GM12865 (cell line): ENCODE measurements at places on chromosomes 6 and 20.
A peak's percentile ranks its signal among the peaks of the same experiment; 100 is the strongest.

GRCh38 chr20:32281711-32282110 is 4.3 kb downstream of the KIF3B start:
- DNase-seq: peak; percentile 7

DNA sequence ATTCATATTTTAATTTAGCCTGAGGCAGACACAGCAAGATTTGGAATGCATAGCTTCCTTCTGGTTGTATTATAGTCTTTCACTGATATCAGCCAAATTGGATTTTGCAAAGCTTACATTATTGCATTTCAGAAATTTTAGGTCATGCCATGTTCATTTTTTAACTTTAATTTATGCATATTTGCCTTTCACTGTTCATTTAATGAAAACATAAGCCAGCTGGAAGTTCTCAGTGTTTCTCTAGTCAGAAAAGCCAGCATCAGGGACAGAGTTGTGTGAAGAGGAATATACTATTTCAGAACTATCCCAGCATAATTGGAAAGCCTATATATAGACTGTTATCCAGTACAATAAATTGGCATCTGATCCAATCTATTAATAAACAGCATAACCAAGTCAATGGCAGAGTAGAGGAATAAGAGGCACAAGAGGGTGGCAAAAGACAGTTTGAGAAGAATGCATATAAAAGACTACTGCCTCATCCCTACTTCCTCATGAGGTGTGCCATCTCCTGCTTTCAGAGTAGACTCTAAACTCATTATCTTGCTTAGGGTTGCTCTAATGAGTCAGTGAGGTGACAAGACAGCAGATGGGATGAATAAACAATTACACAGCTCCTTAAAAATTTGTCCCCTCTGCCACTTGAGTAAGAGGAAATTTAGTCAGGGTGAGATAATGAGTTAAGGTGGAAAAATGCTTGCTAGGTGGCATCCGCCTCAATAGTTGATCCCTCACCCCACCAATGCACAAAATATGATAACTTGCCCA is 159.8 kb upstream of the HCRTR2 start:
- DNase-seq: no peak

GRCh38 chr20:33947709-33948295 is 45.9 kb upstream of the RALY start:
- DNase-seq: peak; percentile 64

DNA sequence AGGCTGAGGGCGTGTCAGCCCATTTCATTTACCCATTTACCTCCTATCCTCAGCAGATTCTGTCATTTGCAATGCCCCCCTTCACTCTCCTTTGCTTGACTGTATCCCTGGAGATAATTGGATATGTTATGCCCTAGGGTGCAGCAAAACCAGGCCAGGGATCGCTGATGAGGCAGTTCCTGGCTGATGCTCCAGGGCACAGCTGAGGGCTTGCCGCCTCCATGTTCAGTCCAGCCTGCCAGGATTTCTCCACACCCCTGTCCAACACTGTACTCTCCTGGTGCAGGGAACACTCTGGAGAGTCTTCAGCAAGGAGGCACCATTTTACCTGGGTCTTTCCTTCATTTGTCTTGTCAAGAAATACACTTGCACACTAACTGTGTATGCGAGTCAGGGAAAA is 532.1 kb upstream of the CHD6 start:
- DNase-seq: no peak

- DNase-seq: no peak
Measured at GRCh38 chr20:63061771-63062100, 55.0 kb upstream of the BHLHE23 start.

GRCh38 chr20:44805979-44806620 is 4.2 kb downstream of the RIMS4 start:
- DNase-seq: peak; percentile 3

GRCh38 chr6:11595903-11596302 is 58.4 kb downstream of the TMEM170B start:
- peak; percentile 18 for DNase-seq

DNA sequence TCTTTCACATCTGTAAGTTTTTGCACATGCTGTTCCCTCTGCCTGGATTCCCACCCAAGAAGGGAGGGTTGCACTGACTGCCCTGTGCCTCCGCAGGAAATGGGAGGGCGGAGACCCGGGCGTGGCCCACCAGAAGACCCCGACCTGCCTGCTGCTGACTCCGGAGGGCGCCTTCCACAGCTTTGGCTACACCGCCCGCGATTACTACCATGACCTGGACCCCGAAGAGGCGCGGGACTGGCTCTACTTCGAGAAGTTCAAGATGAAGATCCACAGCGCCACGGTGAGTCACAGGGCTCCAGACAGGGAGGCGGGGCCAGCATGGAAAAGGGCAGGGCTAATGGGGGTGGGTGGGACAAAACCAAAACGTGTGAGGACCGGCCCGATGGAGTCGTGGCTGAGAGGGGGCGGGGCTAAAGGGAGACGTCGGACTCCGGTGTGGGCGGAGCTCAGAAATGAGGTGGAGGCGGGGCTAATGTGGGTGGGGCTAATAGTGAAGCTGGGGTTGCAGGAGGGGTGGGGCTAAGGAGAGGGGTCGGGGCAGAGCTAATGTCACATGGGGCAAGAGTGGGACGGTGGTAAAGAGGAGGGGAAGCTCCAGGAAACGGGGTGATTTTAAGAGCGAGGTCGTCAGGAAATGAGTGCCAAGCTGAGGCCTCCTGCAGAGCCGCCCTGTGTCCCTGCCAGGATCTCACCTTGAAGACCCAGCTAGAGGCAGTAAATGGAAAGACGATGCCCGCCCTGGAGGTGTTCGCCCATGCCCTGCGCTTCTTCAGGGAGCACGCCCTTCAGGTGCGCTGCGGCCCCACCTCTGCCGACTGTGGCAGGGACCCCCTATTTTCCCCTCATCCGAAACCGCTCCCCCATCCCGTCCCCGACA is 12.6 kb downstream of the HSPA12B start:
- peak; percentile 57 for DNase-seq

DNA sequence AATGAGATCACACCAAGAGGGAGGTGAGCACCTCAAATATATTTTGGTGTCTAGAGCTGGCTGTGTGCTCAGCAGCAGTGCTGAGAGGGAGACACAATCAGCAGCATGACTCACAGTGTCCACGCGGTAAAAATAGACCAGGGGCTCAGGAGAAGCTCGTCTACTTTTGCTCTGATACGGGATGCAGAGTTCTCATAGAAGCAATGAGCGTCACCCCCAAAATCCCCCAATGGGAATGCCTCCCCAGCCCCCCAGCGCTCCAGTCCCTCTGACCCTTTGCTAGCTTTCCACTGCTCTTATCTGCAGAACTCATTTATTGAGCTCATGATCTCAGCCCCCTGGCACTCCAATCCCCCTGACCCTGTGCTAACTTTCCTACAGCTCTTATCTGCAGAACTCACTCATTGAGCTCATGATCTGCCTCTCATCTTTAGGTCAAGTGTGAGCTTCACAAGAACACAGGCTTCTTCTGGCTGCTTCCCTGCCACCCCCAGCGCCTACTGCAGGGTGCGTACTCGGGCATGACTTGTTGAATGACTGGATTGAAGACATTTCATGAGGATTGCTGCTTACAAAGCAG is 34.0 kb downstream of the SYNDIG1 start:
- no peak for DNase-seq

DNA sequence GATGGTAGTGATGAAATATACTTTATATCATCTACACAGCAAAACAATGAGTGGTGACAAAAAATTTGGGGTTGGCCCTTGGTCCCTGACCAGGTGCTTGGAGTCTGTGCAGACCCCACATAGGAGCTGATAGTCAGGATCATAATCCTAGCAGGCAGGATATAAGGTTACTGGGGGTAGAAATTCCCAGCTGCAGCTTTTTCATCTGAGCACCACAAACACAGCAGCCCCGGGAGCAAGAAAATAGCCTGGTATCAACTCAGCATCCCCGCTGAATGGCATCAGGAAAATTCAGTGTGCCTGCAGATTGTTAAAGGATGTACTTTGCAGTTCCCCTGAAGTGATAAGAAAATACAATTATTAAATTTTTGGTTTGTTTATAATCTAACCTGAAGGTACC is 27.8 kb upstream of the RPL7L1 start:
- no peak for DNase-seq

DNA sequence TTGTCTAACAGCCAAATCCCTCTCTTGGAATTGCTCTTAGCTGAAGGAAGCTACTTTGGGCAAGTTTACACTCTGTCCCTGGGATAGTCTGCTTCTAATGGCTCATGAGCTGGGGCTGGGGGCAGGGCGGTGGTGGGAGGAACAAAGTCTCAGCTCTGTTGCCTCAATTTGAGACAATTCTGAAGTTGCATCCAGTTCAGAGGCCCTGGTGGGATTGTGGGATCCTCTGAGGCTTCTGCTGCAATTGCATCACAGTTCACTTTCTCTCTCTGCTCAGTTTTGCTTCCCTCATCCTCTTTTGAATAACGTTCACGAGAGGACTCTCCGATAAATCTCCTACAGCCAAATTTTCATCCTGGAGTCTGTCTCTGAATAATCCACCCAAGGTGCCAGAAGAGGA is 440.6 kb upstream of the SLC35B3 start:
- DNase-seq: no peak

GRCh38 chr6:169984181-169985120 is 233.0 kb downstream of the ERMARD start:
- DNase-seq: no peak

- DNase-seq: no peak
Measured at GRCh38 chr6:152920016-152920415, 62.8 kb downstream of the FBXO5 start.

DNA sequence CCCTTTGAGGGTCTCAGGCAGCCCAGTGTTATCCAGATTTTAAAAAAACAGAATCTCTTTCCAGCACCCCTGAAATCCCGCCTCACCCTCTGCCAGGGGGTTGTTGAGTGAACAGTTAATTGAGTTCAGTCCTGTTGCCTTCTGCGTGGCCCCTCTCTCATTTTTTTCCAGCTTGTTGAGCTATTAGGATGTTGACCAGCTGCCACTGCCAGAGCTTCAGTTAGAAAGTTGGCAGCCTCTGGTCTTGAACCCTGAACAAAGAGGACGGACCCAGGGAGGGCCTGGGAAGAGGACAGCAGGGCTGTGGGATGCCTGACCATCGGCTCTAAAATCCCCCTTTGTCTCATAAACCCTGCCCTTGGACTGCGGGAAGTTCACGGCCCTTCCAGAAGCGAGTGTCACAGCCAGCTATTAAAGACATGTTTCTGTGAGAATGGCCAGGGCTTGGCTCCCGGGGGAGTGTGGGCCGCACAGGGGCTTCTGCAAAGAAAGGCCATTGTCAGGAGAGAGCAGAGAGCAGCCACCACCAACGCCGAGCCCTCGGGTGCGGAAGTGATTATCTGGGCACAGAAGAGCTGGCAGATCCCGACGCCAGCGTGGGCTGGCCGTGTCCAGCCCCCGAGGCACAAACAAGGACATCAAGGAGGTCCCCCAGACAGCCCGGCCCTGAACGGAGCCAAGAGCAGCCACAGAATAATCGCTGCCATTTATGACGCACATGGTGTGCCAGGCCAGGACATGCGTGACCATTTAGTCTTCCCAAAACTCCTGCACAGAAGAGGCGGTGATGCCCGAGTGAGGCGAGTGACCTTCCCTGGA is 189.0 kb downstream of the ANKRD60 start:
- DNase-seq: no peak

DNA sequence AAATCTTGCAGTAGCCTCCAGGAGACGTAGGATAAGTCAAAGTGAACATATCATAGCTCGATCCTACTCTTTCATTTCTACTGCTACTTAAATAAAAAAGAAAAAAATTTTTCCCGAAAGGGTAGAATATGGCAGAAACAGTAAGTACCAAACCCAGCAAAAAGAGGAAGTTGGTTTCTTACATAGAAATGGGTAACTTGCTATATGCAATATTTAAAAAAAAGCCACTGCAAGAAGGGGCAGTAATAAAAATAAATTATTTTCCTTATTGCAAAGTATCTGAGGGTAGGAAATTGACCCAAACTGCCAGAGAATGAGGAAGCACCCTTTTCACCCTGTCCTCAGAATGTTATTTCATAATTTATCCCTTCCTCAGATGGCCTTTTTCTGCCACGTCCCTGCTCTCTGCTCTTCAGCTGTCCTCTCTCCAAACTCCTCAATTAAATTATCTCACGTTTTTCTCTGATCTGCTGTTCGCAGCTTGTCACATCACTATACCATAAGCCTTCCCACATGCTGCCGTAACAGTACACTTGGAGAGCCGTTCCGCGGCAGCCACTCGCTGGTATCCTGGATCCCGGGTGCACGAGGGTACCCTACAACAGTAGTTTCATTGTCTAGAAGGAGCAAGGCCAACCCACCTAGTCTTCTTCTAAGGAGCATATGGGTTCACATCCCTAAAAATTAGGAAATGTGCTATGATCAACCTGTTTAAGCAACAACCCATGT is 149.6 kb downstream of the BACH2 start:
- no peak for DNase-seq

GRCh38 chr20:10696650-10697049 is 22.9 kb upstream of the JAG1 start:
- peak; percentile 62 for DNase-seq

DNA sequence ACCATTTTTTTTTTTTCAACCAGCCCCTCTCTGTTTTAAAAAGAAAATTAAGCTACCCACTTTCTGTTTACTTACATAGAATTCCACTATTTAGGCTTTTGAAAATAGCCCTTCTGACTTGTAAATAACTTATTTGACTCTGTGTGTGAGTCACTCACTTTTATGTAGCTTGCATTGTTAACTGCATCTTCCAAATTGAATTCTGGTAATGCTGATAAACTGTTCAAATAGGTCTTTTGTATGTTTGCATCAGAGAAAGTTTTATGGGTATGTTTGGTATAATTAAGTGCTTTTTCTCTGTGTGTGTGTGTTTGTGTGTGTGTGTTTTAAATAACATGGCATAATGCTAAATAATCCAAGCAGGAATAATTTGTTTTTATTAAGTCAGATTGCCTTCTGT is 360.1 kb downstream of the PLCB1 start:
- no peak for DNase-seq

DNA sequence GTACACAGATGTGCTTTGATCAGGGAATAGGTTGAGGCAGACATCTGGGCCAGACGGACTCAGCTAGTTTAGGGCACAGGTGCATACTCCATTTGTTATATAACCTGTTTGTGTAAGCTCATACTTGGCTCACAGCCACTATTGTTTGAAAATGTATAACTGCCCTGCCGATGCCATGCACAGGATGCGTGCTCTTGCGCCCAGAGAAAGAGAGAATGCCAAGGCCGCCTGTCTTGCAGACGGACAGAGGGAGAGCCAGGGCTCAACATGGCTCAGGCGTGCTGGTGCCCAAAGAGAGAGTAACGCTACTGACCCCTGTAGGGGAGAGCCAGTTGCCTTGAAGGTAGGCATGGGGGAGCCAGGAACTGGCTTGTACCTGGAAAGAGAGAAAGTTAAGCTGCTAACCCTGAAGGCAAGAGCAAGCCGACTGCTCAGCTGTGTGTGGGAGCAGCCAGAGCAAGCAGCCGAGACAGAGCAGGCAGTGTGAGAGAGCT is 57.7 kb downstream of the FAM229B start:
- DNase-seq: no peak

GRCh38 chr6:47007657-47008396 is 34.3 kb downstream of the ADGRF1 start:
- DNase-seq: no peak

DNA sequence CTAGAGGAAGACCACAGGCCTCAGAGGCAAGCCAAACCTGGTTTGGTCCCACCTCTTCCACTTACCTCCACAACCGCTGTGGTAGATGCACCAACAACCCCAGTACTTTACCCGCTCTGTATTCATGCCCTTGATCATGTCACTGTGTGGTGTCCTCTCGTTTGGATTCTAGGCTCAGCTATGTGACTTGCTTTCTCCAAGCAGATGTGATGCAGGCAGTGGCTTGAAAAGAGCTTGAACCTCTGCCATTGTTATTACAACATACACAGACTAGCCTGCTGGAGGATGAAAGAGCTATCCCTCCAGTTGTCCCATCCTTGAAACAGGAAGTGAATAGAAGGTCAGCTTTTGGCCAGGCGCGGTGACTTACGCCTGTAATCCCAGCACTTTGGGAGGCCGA is 147.7 kb downstream of the ZNF217 start:
- no peak for DNase-seq
